ENCODE measurements at places on chromosomes 7 and 10.

- peak; percentile 44 for DNase-seq
Measured at GRCh38 chr7:105678811-105679495, 97.7 kb upstream of the EFCAB10 start.

DNA sequence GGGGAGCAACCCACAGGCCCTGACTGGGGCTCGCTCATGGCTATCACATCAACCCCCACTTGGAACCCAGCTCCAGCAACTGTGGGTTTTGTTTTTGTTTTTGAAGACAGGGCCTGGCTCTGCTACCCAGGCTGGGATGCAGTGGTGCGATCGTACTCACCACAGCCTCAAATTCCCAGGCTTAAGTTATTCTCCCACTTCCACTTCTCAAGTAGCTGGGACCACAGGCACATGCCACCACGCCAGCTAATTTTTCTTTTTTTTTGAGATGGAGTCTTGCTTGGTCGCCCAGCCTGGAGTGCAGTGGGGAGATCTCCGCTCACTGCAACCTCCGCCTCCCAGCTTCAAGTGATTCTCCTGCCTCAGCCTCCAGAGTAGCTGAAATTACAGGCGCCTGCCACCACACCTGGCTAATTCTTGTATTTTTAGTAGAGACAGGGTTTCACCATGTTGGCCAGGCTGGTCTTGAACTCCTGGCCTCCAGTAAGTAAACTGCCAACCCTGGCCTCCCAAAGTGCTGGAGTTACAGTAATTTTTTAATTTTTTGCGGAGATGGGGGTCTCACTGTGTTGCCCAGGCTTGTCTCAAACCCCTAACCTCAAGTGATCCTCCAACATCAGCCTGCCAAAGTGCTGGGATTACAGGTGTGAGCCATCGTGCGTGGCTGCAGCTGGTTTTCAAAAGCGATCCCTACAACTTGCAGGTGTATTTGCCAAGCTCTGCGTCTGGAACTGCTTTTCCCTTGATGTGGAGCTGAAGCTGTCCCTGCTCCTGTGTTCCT is 228.7 kb downstream of the SKIDA1 start:
- DNase-seq, result peak; percentile 6

DNA sequence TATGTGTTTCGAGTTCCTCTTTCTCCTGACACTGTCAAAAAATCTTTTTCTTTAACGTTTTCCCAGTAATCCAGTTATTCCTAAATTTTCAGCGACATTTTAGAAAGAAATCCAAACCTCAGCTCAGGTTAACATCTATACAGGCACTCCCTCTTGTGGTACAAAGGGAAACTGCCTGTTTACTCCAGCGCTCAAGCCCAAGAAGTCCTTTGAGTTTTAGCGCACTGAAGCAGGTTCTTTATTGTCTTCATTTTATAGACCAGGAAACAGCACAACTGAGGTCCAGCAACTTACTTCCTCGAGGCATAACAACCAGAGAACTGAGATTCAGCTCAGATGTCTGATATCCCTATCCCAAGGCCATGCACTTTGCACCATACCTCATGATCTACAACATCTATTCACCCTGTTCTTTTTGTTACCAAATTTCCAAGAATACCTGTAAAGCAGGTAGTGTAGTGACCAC is 287.2 kb upstream of the MKLN1 start:
- peak; percentile 54 for DNase-seq

DNA sequence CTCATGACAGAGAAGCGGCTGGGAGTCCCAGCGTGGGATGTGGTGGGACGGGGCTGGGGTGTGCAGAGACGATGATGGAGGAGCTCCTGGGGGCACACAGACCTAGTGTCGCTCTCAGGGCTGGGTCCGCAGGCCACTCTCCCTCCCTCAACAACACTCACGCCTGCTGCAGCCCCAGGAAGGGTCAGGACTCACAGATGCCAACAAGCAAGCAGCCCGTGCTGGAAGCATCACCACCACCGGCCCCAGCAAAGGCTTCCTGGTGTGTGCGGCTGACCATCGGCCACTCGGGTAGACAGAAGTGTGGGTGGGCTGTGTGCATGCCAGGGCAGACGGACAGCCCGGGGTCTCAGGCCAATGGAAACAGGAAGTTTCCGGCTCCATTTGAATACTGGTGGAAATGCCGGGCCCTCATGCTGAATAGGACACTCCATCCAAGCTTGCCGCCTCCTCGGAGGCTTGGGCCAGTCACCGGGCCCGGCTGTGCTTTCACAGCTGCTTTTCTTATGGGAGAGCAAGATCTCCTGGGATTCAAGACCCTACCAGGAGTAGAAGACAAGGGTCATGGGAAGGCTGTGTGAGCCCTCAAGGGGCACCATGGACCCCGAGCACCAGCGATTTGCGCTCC is 178.1 kb downstream of the ELFN1 start:
- no peak for DNase-seq

DNA sequence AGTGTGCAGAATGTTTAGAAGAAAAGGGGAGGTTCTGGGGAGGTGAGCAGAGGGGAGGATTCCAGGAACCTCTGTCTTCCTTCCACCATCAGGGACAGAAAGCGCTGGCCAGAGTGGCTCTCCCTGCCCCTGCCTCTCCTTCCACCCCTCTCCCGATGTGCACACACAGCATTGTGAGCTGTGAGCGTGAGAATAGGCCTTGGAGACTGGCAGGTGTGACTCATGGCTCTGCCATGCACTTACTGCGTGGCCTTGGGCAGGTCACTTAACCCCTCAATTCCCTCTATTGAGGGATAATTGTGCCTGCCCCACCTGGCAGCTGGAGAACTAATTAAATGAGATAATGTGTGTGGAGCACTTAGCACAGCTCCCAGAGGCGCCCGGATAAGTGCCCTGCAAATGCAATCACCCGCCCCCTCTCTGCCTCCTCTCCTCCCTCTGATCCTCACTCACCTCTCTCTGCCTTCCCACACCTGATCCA is 115.4 kb downstream of the ZMIZ1 start:
- DNase-seq, result peak; percentile 26

DNA sequence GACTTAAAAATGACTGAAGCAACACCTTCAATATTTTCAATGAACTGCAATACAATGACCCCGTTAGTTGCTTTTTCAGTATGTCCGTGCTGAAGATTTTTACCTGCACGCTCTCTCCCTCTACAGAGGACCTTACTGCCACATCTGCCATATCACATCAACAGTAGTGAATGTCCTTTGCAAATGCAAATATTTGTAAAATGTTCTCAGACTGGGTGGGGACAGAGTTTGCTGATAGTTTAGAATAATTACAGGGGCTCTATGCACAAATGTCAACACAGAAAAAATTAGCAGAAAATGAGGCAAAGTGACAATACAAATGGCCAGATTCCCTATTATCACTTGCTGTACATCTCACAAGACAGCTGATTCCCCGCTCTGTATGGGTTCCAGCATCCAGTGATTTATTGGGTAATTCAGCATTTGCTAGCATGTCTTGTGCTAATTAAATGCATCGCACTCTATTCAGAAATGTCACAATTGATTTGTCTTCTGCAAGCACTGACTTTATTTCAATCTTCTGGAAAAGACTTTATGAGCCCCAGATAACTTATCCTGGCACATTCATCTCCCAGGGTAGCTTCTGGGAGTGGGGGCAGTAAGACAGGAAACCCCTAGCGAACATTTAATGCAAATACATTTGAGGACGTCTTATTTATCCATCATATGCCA is 69.1 kb upstream of the PTER start:
- no peak for DNase-seq

GRCh38 chr7:35258868-35259522 is 5.1 kb upstream of the TBX20 start:
- no peak for DNase-seq

DNA sequence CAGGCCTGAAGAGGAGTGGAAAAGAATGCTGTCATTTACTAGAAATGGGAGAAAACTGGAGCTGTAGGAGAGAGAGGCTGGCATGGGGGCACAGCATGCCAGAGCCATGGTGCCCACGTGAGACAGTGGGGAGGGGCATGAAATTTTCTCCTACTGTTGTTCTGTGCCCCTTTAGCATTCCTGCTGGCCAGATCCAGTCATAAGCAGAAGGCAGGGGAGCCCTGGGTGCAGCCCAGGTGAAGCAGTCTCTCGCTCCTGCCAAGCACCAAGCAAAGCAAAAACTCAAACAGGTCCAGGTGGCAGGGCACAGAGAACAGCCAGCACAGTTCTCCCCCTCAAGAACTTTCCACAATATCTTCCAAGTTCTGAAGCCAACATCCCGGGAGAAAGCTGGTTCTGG is 383.2 kb downstream of the TCERG1L start:
- DNase-seq, result no peak

DNA sequence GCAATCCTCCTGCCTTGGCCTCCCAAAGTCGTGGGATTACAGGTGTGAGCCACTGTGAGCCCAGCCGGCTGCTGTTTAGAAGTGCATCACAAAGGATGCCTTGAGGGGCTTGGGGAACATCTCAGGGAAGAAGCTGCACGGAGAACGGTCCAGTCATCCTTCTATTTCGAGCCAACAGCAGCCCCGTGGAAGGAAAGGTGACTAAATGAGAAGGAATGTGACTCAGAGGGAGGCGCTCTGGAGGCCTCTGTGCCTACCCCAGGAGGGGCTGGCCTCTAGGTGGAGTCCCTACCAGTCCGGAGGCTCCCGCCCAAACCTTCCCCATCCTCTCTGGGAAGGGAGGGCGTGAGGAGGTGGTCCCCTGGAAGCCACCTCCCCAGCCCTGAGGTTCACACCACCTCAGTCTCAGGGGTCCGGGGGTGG is 76.2 kb downstream of the CTBP2 start:
- no peak for DNase-seq

GRCh38 chr7:25952261-25953057 is 199.5 kb upstream of the NFE2L3 start:
- peak; percentile 78 for DNase-seq

Measured in NCI-H510A treated with DMSO at 0.1 percent for 48 hours (cell line).